ENCODE measurements at places on chromosomes 6 and 20.

- DNase-seq = no peak
Observed at GRCh38 chr6:16688436-16688835, 72.8 kb downstream of the ATXN1 start.

DNA sequence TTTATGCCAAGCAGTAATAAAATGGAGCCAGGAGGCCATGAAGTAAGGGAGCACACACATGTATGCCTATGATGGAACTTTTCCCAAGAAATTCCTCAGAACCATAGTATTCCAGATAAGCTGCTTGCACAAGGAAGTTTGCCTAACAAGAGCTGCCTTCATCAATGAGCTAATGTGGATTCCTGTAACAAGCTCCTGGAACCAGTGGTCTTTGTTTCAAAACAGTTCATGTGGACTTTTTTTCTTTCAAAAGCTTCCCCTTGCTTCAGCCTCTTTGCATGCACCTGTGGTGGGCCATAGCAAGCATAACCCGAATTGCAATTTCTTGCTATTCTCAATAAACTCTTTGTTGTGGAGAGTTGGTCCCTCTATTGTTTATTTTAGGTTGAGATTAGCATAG, 359.6 kb downstream of the UTRN start:
- DNase-seq = no peak

- no peak for DNase-seq
Observed at GRCh38 chr6:33279257-33279695, 2.4 kb downstream of the B3GALT4 start.

DNA sequence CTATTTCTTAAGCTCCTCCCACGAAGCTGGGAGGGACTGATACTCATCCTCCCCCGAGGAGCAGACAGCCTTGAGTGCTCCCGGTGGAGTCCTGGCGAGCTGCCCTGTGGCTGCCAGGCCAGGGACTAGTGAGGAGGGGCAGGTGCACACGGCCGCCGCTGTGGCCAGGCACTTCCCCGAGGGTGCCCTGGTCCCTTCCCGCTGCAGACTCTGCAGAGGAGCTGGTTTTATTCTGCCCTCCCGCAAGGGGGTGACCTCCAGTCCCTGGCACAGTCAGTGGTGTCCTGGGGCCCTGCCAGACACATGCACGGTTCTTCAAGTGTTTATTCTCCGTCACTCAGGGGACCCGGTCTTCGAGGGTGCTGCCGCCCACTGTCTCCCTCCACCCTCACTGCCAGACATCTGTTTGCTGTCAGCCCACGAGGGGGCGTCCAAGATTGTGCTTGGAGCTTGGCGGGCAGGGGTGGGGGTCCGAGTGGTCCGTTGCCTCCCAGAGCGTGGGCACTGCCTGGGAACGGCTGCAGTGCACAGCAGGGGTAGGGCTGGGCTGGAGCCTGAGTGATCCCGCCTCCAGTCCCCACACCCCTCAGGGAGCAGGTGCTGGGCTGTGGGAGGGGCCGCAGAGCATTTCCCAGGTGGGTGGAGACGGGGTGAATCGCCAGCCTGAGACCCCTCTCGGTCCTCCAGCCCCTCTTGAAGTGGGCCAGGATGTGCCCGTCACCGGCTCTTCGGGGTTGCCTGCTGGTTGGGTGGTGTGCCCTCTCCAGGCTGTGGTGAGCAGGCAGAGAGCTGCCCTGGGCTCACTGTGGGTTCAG, 3.1 kb upstream of the CABLES2 start:
- DNase-seq = no peak

GRCh38 chr6:36629784-36630183, 35.6 kb downstream of the SRSF3 start:
- no peak for DNase-seq

DNA sequence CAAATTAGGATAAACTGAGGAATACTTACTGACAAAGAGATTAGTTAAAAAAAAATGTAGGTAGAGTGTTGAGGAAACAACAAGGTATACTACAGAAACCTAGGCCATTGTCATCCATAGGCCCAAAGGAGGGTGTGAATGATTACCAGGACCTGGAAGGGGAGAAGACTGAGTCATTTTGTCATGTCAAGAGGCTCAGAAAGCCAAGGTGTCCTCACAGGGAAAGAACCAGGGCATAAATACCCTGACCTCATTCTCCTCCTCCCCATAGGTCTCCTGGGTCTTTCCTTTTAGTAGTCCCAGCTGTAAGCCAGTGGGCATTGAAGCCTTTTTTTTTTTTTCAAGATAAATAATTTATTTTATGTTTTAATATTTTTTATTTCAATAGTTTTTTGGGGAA, 582.1 kb upstream of the JAG1 start:
- DNase-seq = no peak

DNA sequence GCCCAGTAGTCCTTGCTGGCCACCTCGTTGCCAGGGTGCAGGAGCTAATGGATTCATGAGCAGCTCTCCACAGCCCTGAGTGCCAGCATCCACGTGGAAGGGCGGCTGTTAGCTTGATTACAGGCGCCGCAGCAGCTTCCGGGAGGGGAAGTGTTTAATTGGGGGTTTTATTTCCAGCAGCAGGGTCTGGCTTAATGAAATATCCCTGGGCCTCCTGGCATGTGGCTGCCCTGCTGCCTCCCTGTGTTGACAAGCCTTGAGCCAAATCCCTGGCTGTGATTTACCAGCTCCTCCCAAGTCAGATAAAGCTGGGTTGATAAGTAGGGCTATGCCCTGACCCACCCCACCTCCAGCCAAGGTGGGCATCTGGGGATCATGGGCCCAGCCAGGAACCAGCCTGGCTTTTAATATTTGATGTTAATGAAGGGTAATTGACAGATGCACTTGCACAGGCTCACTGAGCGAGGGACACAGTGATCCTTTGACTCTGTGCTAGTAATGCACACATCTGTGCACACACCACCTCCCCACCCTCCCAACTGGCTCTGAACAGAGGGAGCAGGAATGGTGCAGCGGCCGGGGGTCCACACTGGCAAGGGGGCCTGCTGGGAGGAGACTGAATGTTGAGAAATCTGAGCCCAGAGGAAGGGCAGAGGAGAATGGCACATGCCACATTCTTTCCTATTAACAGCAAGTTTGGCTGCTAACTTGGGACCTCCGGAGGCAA, 13.6 kb downstream of the GLP1R start:
- no peak for DNase-seq

DNA sequence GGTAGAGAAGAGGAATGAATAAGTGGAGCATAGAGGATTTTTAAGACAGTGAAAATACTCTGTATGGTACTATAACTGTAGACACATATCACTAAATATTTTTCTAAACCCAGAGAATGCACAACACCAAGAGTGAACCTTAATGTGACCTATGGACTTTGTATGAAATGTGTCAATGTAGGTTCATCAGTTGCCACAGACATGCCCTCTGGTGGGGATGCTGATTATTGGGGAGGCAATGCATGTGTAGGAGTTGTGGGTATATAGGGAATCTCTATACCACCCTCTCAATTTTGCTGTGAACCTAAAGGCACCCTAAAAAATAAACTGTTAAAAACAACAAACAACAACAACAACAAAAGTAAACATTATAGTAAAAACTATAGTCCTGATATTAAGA, 293.7 kb downstream of the RNF144B start:
- DNase-seq = no peak

- no peak for DNase-seq
Observed at GRCh38 chr20:20489648-20490341, 121.9 kb downstream of the INSM1 start.

DNA sequence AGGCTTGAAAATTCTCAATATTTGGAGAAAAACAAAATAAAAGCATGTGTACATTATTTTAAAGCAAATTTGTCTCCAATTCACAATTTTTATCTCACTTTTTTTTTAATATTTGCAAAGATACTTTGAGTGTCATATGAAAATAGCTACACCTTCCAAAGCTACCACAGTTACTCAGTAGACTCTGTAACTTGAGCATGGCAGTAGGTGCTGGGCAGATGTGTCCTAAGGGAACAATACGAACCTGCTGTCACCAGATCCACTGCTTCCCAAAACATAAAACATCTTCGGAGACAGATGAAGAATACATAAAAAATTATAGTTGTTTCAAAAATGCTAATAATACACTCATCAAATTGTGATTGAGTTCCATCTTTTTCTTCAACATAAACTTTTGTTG, 10.6 kb downstream of the WDR27 start:
- no peak for DNase-seq

GRCh38 chr6:83847179-83847578, 6.0 kb upstream of the RIPPLY2 start:
- no peak for DNase-seq

DNA sequence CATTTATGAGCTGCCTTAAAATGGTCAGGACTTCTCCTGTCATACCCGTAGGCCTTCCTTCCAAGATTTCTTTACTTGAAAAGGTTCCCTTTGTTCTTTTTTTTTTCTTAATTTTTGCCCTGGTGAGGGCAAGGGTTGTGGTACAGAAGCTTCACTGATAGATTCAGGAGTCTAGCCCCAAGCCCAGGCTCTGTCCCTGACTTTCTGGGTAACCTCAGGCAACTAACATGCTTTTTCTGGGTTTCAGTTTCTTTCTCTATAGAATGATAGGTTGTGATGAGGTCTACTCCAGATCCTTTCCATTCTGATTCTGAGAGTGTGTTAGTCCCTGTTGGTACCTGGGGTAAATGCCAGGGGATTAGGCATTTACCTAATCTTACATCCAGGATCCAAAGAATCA, 21.2 kb downstream of the SNPH start:
- no peak for DNase-seq

DNA sequence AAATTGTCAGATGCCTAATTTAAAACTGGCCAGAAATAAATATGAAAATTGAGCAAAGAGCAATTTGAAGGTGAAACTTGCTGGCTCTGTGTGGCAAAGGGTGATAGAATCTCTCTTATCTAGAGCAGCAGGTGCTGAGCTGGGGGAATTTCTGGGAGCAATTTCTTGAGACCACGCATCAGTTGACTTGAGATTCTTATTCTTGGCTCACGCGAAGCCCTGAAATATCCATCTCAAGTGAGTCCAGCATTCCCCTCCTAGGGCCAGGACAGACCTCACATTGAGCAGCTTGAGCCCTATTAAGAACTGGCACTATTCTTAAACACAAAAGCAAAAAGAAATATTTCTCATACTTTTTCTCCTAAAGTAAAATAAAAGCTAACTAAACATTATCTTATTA, 66.3 kb downstream of the MAP7 start:
- DNase-seq = no peak

DNA sequence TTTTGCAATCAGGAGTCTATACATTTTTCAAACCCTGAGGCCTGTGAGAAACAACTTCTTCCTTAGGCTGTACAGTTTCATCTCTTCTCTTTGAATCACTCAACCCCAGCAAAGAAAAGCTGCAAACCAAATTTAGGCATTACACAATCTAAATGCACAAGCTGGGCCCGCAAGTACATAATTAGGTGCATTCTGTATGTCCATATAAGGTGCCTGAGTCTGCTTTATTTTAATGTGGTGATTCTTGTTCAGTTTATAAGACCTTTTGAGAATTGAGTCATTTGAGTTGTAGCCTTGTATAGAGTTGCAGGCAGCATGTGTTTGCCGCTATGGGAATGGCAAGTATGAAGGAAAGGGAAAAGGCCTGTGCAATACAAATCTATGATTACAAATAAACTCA, 709.6 kb upstream of the MARCKS start:
- peak; percentile 56 for DNase-seq

DNA sequence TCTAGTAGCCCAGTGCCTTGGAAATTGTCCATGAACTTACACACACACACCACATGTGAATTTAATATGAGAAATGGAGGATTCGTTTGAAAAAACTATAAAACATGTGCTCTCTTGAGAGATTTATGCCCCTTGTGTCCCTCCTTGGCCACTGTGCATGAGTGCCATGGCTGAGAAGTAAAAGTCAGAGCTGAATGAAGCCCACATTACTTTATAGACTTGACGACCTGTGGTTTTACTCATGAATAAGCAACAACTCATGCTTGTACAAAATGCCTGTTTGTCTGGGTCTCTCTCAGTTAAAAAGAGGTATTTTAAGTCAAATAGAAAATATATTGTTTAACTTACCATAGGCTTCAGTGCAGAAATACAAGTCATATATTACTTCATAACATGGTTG, 102.7 kb downstream of the KCNQ5 start:
- DNase-seq = peak; percentile 30

DNA sequence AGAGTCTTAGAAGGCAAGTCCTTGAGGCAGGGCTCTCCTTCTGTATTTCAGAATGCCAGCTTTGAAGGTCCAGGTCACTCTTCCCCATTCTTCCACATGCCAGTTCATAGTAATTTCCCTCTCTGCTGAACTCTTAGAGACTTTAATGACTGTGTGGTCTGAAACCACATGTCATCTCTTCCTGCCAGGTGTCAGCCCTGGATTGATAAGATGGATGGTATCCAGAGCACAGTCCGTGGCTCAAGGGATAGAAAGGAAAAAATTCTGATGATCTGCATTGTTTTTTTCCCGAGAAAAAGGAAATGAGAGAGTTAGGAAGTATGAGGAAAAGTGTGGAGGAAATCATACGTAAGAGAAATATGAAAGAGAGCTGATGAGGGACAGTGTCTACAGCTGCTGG, 250.9 kb downstream of the TPBG start:
- DNase-seq = no peak

GRCh38 chr20:53826597-53827291, 233.1 kb upstream of the ZNF217 start:
- no peak for DNase-seq

GRCh38 chr20:9011121-9011520, 57.8 kb upstream of the PLCB4 start:
- DNase-seq = no peak

DNA sequence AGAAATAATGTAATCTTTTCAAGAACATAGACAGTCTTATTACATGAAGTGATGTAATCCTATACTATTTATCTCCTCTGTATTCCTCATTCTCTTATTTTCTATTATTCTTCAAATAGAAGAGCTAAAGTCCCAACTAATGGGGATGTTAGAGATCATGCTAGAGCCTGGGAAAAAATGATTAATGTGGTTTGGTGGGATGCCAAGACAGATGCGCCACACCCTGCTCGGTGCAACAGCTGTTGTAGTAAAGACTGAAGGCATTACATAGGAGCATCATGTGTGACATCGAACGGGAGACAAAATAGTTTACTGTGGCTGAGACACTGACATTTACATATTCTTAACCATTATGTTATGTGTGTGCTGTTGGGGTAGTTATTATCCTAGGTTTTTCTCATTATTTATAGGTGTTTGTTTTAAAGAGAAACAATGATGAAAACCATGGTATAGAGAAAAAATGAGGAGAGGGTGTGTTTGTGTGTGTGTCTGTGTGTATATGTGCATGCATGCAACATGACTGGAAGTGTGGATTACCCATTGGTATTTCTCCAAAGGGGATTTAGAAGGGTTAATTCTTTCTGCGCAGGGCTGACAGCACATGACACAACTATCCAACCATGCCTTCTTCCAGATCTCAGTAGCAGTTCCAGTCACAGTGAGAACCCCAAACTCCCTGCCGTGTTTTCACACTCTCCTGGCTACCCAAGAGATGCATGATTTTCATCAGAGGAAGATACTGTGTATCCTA, 155.3 kb downstream of the EYA4 start:
- peak; percentile 1 for DNase-seq

- DNase-seq = peak; percentile 27
Observed at GRCh38 chr20:22339091-22339881, 245.1 kb downstream of the FOXA2 start.

GRCh38 chr20:38498909-38499308, 26.3 kb downstream of the RALGAPB start:
- no peak for DNase-seq
